ENCODE measurements at places on chromosomes 3 and 15.
A peak's percentile ranks its signal among the peaks of the same experiment; 100 is the strongest.

- DNase-seq: no peak
Measured at GRCh38 chr3:111688190-111688800, 93.1 kb upstream of the ZBED2 start.

DNA sequence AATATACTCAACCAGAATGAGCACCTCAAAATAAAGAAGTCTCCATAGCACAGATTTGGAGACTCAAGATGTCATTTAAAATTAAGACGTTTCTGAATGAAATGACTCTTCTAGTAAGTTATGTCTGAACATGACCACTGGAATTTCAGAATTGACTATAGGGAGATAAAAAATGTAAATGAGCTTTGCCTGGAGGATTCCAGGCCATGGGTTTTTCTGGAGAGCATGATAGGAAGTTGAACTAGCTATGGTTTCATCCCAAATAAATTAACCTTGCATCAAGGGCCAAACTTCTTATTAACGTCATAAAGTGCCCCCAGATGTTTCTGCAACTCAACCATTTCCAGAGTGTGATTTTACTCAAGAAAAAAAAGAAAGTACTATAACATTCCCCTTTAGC is 222.6 kb upstream of the NR2F2 start:
- no peak for DNase-seq

- DNase-seq: no peak
Measured at GRCh38 chr15:56428821-56429458, 36.0 kb downstream of the MNS1 start.

GRCh38 chr15:60126200-60126599 is 122.1 kb downstream of the FOXB1 start:
- DNase-seq: no peak

DNA sequence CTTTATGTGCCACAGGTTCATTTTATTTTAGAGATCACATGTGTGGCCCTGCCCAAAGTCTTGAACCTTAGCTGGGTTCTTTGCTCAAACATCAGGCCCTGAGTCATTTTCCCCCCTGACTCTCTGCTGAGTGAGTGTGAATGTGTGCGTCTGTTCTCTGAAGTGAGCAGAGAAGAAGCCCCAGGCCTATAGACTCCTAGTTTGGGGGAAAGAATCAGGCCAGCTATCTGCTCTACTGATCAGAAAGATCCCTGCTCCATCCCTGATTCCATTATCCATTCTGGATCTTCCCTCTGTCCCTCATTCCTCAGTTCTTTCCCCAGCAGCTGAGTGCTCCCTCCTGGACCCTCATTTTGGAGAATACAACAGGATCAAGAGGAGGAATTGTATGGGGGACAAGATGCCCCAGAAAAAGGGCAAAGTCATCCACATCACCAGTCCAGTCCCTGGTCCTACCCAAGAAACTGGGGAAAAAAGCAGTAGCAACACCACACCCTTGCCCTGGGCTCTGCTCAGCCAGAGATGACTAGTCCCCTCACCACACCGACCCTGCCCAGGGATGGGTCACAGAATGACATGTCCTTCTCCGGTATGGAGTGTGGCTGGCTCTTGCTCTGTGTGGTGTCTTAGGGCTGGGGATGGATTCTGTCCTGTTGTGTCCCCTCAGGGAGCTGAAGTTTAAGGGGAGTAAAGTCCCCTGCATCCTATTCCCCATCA is 3.2 kb downstream of the DUOX1 start:
- DNase-seq: no peak

- DNase-seq: no peak
Measured at GRCh38 chr15:96213045-96213444, 117.5 kb upstream of the NR2F2 start.

DNA sequence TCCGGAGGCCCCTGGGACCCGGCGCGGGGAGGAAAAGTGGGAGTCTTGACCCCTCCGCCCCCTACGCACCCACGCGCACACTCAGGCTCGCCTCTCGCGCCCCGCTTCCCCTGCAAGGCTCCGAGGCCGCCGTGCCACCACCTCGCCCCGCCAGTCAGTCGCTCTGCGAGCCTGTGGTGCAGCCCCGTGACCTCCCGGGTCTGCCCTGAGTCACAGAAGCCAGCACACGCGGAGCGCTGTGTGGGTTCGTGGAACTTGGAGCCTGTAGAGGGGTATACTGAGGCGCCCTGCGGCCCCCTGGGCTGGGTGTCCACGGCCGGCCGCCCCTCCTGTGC is 380 bp upstream of the ALS2CL start:
- peak; percentile 54 for DNase-seq

DNA sequence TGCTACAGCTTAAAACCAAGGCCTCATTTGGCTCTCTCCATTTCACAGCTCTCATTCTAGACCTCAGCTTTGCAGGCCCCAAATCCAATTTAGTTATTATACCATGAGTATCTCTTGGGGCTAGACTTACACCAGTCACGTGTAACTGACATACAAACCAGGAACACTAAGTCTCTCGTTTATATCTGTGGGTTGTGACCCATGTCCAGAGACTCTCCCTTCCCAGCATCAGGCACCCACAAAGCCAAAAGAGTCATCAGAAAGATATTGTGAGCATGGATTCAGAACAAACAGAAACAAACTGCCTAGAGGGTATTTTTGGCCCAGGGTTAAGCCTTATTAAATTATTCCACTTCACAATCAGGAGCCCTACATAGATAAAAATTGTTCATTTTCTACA is 5.6 kb upstream of the CCDC13 start:
- DNase-seq: no peak

DNA sequence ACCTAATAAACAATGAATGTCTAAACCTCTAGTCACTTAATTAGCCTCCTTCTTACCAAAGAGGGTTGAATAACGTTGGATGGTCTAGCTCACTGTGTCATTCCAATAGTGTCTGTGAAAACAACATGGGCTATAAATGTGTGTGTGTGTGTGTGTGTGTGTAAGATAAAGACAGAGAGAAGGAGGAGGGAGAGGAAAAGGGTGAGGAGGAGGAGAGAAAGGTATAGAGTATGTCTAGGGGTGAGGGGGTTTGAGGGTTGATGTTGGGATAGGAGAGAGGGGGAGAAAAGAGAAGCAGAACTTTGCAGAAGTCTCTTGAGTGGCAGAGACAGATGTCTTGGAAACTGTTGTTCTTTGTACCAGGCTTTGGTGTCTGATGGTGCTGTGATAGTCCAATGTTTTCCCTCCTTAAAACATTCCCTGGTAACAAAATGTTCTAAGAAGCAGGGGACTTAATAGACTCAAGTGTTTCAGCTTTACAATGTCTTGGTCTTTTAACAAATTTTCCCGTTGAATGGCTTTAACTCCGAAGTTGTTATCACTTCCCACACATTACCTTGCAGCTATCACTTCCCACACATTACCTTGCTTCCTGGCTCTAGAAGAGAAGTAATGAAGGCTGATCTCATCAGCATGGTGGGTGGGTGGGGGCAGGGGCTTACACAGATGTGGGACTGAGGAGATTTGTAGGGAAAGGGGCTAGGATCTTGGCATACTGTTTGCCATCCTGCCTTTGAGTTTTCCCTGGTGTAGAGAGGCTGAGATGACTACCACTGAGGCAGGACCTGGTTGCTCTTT is 57.8 kb upstream of the ETV5 start:
- no peak for DNase-seq

DNA sequence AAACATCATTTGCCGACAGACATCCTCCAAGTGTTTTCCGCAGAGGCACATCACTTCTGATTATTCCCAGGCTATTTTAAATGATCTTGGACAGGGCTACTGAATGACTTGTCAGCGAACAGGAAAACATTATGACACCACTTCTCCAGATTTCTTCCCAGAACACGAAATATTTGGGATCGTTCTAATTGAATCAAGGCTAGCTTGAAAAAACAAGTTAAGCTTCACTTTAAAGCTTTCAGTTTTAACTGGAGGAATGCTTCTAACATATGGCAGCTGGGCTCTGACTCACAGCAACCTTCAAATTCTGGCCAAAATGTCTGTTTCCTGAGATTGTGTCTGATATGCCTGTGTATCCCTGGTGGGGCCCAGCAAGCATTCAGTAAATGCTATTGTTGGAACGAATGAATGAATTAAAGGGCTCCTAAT is 127.0 kb upstream of the ICE2 start:
- no peak for DNase-seq

- DNase-seq: no peak
Measured at GRCh38 chr3:31927811-31928210, 53.3 kb downstream of the OSBPL10 start.

- no peak for DNase-seq
Measured at GRCh38 chr3:154304116-154304786, 20.0 kb downstream of the DHX36 start.

- no peak for DNase-seq
Measured at GRCh38 chr15:64651601-64652191, 123.7 kb downstream of the RBPMS2 start.

DNA sequence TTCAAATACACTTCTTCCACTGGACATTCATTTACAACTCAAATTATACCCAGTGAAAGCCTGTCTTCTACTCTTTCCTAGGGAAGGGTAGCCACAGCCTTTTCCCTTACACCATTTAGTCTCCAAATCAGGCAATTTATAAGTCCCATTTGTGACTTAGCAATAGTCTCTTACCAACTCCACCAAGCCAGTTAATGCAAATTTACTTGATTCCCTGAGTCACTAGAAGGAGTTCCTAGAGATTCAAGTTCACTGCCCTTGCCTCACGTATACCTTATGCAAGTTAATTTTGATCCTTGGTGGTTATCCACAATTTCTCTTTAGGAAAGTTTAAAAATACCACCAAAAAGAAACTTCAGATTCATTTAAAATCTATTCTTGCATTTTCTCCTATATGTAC is 16.1 kb upstream of the NPHP3 start:
- DNase-seq: no peak

DNA sequence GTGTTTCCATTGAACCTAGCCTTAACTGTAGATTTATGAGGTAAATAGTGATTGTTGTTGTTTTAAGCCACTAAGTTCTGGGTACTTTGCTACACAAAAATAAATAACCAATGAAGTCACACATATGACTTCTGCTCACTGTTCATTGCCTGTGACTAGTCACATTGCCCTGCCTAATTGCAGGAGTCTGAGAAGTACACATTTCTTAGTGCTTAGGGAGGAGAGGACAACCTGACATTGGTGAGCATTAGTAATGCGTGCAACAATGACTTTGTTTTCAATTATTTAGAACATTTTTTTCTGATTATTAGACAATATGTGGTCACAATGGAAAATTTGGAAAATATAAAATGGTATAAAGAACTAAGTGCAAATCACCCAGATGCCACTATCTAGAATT is 133.2 kb upstream of the DAZL start:
- no peak for DNase-seq

DNA sequence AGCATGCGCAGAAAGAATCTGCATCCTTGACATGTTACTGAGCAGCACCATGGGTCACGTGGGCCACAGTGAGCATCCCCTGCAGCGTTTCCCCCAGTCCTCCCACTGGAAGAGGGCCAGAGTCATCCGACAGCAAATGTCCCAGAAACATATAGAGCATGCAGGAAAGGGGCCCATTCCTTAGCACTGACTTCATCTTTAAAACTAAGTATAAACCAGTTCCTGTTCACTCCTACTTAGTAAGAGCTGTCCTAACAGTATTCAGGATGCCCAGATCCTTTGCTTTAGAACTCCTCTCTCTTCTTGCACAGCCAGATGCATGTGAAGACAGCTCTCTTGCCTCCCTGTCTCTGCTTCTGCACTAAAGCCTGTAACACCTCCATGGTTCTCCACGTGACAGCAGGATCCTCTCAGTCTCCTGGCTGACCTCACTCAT is 79.3 kb upstream of the OXTR start:
- DNase-seq: no peak

GRCh38 chr3:60448696-60449095 is 802.6 kb downstream of the FHIT start:
- no peak for DNase-seq

DNA sequence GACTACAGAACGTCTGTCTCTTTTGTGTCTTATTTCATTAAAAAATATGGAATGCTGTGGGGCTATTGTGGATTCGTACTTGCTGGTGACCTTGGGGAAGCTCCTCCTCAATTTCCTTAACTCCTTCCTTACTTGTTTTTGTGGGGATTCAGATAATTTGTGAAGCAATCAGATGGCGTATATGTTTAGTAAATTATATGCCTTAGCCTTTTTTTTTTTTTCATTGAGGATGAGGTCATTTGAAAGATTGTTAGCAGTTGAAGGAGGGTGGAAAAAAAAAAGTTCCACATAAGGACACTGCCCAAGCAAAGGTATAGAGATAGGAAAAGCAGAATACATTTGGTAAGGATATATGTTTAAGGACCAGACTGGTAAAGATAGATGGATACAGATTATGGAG is 3.3 kb downstream of the RNF13 start:
- no peak for DNase-seq

DNA sequence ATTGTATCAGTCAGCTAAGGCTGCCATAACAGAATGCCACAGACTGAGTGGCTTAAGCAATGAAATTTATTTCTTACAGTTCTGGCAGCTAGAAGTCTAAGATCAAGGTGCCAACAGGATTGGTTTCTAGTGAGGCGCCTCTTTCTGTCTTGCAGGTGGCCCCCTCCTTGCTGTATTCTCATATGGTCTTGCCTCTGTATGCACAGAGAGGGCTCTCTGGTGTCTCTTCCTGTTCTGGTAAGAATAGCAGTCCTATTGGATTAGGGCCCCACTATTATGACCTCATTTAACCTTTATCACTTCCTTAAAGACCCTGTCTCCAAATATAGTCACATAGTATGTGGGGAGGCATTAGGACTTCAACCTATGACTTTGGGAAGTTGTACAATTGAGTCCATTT is 253.9 kb downstream of the EDEM1 start:
- DNase-seq: no peak

DNA sequence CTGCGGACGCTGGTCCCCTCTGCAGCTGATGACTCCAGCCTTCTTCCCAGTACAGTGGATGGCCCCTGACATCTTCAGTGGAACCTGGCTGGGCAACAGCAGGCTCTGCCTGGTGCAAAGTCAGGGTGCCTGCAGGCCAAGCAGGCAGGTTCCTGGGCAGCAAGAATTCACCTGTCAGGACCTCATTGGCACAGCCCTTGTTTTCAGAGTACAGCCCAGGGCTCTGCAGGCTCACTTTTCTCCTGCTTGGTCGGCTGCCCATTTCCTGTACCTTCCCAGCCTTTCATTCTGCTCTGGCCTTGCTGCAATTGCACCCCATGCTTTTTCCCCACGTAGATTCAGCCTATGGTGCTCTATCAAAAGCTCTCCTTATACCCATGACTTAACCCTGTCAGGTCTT is 56.0 kb downstream of the LRTM1 start:
- no peak for DNase-seq

- no peak for DNase-seq
Measured at GRCh38 chr3:32285891-32286290, 47.4 kb downstream of the CMTM8 start.

Measured in activated CD4-positive, CD25-positive, alpha-beta regulatory T cell treated with anti-CD3 and anti-CD28 coated beads, Interleukin-2, amount 50 U/mL, for 72 hours (primary cell).